ENCODE measurements at places on chromosomes 11 and 22. TPM values are rescaled to one million over a fixed set of nuclear protein-coding genes. Genes with fewer than 3 reads are reported as not detected.
A peak's percentile ranks its signal among the peaks of the same experiment; 100 is the strongest.

RASL10A gene
- total RNA-seq = not detected

DNA sequence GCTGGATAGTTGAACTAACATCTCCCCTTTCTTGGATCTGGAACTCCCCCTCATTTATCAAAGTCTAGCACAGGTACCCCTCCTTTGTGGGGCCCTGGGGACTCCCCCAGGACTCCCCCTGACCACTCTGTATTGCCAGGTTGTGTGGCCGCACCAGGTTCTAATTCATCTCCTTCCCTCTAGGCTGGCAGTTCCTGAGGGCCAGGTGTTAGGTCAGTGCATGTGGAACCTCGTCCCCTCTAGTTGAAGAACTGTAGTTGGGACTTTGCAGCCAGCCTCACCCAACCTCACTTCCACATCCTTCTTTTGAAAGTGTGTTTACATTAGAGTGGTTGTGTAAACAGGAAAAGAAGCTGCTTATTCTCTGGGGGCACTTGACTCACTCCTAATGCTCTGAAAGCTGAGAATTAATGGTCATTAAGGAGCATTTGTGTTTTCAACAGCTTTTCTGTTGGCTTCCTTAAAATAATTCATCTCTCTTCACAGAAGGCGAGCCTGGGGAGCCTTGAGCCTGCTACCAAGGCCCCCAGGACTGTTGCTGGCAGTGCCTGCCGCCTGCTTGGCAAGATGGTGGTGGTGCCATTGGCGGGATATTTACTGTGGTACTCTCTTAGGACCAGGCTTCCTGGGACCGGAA is 11.8 kb downstream of the UPB1 start:
- DNase-seq = peak; percentile 66

- DNase-seq = no peak
Measured at GRCh38 chr11:62842171-62842741, 2.9 kb upstream of the WDR74 start.

GRCh38 chr11:30873924-30874610 is 287.9 kb upstream of the MPPED2 start:
- no peak for DNase-seq

DNA sequence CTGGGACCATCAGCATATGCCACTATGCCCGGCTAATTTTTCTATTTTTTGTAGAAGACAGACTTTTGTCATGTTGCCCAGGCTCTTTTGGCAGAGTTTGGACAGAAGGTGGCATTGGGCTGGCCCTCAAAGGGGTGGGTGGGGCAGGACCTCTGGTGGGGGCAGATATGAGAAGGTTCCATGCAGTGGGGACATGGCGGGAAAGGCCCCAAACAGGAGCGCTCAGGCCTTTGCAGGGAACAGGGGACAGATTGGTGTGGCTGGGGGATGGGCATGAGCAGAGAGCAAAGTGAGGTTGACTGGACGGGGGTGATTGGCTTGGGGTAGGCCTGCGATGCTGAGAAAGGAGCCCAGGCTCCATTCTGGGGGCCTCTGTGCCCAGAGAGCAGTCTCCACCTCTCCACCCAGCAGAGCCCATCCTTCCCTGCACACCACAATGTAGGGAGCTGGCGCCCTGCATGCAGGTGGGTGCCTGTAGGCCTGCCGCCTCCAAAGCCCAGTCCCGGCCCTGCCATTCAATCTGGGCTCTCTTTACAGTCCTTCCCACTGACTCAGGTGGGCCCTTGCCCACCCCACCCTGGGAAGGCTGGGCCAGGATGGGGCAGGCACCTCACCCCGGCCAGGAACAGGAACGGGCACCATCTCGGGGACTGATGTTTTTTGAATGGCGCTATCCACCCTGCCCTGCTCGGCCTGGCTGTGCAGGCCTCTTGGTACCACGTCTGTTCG is 98.7 kb downstream of the MORC2 start:
- DNase-seq = no peak

- DNase-seq = no peak
Measured at GRCh38 chr11:119446434-119446833, 23.5 kb upstream of the THY1 start.

GGTLC3 gene
- not detected for total RNA-seq

FXYD6 gene
- total RNA-seq = not detected

DNA sequence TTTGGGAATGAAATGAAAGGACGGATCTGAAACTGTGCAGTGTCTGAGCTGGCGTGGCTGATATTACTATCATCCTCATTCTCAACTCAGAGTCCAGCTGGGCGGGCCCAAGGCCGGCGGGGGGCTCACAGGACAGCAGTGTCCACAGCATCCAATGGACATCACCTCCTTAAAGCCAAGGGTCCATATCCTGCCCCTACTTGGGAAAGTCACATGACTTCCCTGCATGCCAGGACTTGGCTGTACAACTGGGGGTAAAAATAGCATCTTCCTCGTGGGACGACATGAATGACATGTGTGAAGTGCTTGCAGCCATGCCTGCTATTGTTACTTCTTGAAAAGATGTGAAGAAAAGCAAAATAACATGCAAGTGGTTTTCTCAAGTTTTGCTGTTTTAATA is 82.3 kb downstream of the TRMU start:
- no peak for DNase-seq

GRCh38 chr11:65524014-65524740 is 706 bp upstream of the SCYL1 start:
- no peak for DNase-seq

MS4A15 gene
- not detected for total RNA-seq

- no peak for DNase-seq
Measured at GRCh38 chr11:131893103-131893890, 522.9 kb downstream of the NTM start.

DNA sequence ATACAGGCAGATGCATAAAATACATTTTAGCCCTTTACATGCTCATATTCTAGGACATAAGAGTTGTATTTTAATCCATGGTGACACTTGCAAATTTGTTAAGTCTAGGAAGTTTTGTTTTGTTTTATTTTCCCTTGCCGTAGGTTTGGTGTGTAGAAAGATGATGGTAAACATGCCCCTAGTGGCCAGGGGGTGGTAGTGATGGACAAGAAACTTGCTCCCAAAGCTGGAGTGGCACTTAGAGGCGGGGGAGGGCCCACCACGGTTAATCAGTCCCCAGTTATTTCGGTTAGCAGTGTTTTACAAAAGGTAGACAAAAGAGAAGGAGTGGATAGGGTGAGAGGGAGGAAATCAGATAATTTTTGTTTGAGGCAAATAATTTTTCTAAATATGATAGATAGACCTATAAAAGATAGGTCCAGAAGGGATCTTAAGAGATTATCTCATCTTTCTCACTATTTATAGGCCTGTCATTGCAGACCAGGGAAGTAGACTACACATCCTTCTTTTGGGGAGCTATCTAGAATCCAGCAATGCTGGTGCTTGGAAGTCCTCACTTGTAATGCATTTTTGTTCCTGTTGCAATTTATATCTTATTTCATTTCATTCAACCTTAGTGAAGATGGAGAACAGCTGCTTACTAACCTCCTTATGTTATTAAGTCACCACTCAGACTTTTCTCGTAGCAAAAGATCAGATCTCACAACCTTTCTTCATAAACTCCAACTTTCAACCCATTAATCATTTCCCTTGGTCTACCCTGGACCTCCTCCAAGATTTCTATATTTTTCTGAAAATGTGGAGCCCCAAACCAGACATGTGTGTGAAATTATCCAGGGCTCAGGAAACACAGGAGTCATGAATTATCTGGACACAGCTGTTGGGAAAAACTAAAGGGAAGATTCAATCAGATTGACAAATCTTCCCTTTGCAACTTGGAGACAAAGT is 5.9 kb upstream of the BDNF start:
- peak; percentile 23 for DNase-seq

GRCh38 chr11:59212744-59213631 is at the start of gene MPEG1:
MPEG1 (minus strand) TSS chr11:59212927; CDS start chr11:59212865, 62 bp downstream.
- no peak for DNase-seq

DNA sequence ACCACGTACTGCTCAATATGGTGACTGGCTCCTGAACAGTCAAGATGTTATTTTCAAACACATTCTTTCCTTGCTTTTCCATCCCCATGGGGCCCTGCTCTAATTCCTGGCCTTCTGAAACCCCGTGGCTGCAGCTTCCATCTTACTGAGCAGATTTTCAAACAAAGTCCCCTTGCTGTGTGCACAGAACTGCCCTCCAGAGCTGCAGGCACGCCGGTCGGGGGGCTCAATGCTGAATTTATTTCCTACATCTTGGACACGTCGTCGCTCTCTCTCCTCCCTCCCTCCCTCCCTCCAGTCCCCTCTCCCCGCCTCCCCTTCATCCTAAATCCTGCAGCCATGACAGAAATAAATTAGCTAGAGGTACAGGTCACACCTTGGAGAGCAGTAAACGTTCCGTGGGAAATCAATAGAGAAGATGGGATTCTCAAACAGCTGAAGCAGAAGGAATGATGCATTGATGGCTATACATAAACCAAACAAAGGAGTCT is 243.1 kb upstream of the BLID start:
- no peak for DNase-seq

- DNase-seq = peak; percentile 82
Measured at GRCh38 chr22:37607010-37607934, 1.4 kb upstream of the GGA1 start.

GRCh38 chr22:50031189-50032091 is 18.9 kb upstream of the IL17REL start:
- no peak for DNase-seq

DNA sequence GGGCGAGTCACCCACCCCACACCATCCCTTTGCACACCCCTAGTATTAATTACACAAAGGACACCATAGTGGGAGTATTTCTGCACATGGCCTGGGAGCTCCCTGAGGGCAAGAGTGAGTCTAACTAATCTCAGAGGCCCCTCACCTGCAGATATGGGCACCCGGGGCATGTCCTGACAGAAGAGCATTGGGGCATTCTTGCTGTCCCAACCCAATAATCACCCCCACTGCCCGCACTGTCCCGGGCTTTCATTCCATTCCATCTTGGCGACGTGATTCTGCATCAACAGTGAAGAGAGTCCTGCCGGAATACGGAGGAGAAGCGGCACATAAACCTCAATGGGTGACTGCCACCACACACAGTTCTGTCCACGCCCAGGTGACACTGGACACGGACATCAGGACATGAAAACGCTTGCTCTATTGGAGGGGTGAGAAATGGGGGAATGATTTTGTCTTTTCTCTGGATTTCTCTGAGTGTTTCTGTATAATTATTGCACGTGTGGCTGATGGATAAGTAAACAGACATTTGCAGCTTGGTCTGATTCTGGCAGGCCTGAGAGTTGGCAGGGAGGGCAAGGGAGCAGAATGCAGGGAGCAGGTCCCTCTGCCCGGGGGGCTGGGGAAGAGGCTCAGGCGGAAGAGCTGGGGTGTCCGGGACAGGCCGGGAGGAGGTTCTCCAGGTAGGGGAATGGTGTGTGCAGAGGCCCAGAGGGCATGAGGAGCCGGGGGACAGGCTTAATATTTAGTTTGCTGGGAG is 38.2 kb downstream of the SCUBE1 start:
- no peak for DNase-seq

GRCh38 chr11:10784232-10785145 is 24.2 kb downstream of the EIF4G2 start:
- peak; percentile 29 for DNase-seq

DNA sequence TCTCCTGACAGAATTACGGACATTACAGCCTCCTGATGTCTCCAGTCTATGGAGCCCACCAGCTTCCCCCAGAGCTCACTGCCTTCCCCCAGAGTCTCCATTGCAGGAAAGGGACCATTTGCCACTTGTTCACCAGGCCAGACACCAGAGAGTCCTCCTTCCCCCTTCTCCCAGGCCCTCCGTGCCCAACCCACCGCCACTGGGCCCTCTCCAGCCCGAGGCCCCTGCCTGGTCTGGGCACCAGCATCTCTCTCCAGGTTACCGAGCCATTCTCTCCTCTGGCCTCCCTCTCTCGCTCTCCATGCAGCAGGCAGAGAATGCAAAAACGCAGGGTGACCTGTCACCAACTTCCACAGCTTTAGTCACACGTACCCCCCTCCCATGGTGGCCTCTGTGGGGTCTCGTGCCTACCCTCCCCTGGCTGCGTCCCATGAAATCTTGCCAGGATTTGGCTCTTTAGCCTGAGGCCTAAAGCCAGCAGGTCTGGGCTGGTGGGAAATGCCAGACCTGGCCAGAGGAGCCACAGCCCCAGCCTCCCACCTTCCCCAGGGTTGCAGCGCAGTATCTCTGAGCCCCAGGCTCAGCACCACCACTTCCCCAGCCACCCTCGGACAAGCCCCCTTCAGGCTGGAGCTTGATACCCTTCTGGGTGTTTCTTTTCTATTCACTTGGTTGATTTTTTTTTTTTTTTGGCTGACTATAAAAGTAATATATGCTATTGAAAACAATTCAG is 6.8 kb upstream of the SERPINH1 start:
- no peak for DNase-seq

SCN2B gene
- under 0.01 TPM for total RNA-seq

DEFB131B gene
- not detected for total RNA-seq

LRRC55 gene
- not detected for total RNA-seq

All from bronchial epithelial cell (primary cell).